ENCODE measurements at places on chromosomes 2 and 18. TPM values are rescaled to one million over a fixed set of nuclear protein-coding genes. Genes with fewer than 3 reads are reported as not detected.

EGR4 gene
- not detected for total RNA-seq

EVA1A gene
- 1.6 TPM for total RNA-seq

SMAD4 gene
- total RNA-seq = 158 TPM

TRIM54 gene
- total RNA-seq = 2.7 TPM

ALK gene
- 0.39 TPM for total RNA-seq

WDR35 gene
- 19.7 TPM for total RNA-seq

LYPD6B gene
- total RNA-seq = not detected

All from tibial nerve (tissue), 4 donors.